ENCODE measurements at places on chromosomes 5 and 9.

DNA sequence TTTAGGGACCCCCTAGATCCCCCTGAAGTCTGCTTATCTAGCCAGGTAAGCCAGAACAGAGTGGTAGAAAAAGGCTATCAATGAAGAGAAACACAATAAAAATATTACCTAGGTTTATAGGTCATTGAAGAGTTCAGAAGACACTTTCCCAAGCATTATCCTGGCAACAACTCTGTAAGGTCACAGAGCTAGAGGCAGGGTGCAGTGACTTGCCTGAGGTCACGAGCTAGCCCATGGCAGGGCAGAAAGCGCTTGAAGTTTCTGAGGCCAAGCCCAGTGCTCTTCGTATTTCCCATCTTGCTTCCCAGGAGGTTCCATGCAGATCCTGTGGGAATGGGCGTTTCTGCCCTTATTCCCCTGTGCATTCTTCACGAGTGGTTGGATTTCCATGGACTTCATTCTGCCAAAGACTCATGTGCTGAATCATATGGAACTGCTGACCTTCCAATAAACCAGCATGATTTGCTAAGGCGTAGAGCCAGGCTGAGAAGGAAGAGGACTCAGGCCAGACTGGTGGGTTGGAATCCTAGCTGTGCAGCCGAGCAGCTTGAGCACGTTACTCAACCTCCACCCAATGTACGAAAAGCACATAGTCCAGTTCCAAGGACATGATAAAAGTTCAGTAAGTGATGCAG is 22.1 kb downstream of the TRMO start:
- DNase-seq: no peak

- no peak for DNase-seq
Observed at GRCh38 chr5:39058178-39058921, 15.8 kb downstream of the RICTOR start.

GRCh38 chr5:158611581-158611980 is 488.1 kb downstream of the EBF1 start:
- DNase-seq: no peak

GRCh38 chr9:71271602-71272001 is 150.2 kb upstream of the TRPM3 start:
- DNase-seq: no peak

DNA sequence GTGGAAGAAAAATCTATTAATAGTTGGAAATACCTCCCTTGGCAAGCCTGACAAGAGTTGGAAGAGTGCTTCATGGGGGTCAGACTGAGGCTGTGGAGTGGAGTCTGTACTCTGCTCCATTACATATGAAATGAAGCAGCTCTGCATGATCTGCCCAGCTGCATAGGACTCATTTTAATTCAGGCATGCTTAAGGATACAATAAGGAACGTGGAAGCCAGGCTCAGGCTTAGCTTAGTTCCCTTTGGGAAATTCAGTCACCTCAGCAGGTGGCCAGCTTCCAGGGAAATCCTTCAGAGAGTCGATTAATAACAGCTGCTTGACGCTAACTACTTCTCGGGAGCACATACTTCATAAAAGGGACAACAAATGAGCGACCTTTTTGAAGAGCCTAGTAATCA is 1672.9 kb upstream of the WWC1 start:
- DNase-seq: no peak

- DNase-seq: no peak
Observed at GRCh38 chr5:167699432-167699831, 592.0 kb upstream of the WWC1 start.

- no peak for DNase-seq
Observed at GRCh38 chr9:38059233-38059936, 9.6 kb downstream of the SHB start.

- DNase-seq: no peak
Observed at GRCh38 chr9:3698076-3698475, 172.3 kb upstream of the RFX3 start.

Data from effector CD8-positive, alpha-beta T cell (primary cell).